ENCODE measurements at places on chromosomes 7 and 10.

GRCh38 chr10:97738616-97739015 lies 1.7 kb downstream of the ZFYVE27 start:
- no peak overlapping the region for H3K27ac ChIP-seq
- peak overlapping the region; percentile 69 for H3K4me3 ChIP-seq
- H3K4me1 ChIP-seq = peaks cover 19% of the 10 kb centered on the region
- H3K36me3 ChIP-seq = peaks cover 29% of the 10 kb centered on the region
- H3K27me3 ChIP-seq = no peaks in the 10 kb centered on the region
- no peak for DNase-seq

GRCh38 chr7:27205325-27206280 lies 5.7 kb upstream of the HOXA13 start:
- no peak for DNase-seq
- H3K27me3 ChIP-seq = no peaks in the 10 kb centered on the region
- H3K4me3 ChIP-seq = no peak overlapping the region
- H3K27ac ChIP-seq = no peak overlapping the region
- H3K4me1 ChIP-seq = peaks cover 1% of the 10 kb centered on the region

- H3K36me3 ChIP-seq = no peaks in the 10 kb centered on the region
- H3K27ac ChIP-seq = peak overlapping the region; percentile 47
- DNase-seq = peak; percentile 6
- H3K27me3 ChIP-seq = no peaks in the 10 kb centered on the region
- H3K4me1 ChIP-seq = peaks cover 11% of the 10 kb centered on the region
- H3K4me3 ChIP-seq = peak overlapping the region; percentile 62
Observed at GRCh38 chr10:101570428-101571270, 17.4 kb downstream of the POLL start.

GRCh38 chr7:78529392-78529791 lies 730.8 kb downstream of the PHTF2 start:
- H3K4me1 ChIP-seq = no peaks in the 10 kb centered on the region
- H3K36me3 ChIP-seq = no peaks in the 10 kb centered on the region
- DNase-seq = no peak
- H3K27me3 ChIP-seq = no peaks in the 10 kb centered on the region
- H3K27ac ChIP-seq = no peak overlapping the region
- no peak overlapping the region for H3K4me3 ChIP-seq

DNA sequence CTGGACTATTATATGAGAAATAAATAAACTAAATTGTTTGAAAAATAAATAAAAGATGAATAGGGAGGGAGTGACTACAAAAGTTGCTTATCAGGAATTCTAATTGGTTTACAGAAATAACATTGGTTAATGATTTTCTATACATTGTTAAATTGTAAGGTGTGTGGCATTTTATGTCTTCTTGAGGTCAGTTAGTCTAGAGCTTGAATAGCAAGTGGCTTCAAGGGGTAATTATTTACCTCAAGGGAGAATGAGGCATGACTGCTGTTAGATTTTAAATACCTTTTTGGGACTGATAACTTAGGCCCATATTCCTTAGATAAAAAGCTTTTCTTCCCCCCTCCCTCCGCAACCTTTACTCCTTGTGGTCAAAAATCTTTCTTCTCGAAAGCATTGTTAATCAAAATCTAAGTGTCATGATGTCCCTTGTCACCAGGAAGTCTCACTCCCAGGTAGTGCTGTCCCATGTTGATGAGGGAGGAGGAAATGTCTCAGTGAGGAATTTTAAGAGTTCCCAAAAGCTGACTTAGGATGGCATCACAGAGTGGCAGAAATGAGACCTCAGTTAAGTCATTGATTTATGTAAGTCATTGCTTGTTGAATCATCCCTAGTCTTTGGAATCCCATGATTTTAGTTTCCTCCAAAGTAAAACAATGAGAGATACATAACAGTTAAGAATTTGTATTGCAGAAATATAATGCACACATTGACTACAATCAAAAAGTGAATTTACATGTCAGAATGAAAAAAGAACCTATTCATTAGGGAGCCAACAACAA lies 71.5 kb downstream of the MAPK8 start:
- no peaks in the 10 kb centered on the region for H3K36me3 ChIP-seq
- no peaks in the 10 kb centered on the region for H3K27me3 ChIP-seq
- DNase-seq = no peak
- no peak overlapping the region for H3K4me3 ChIP-seq

DNA sequence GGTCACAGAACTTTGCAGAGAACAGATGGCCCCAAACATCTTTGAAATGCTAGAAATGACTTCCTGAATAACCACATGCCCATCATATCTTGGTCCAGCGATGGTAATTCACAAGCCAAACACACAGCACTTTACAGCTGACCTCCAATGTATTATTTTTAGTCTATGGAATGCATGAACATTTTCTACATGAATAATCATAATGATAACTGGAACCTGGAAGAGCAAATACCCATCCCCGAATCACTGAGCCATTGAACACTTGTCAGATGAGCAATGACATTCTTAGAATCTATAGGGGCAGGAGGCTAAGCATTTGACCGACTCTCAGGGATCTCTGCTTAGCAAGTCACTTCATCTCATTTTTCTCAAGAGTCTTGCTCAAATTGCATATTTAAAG lies 167.3 kb downstream of the CREB5 start:
- no peaks in the 10 kb centered on the region for H3K4me1 ChIP-seq
- H3K4me3 ChIP-seq = no peak overlapping the region
- no peaks in the 10 kb centered on the region for H3K36me3 ChIP-seq
- H3K27me3 ChIP-seq = peaks cover 84% of the 10 kb centered on the region
- DNase-seq = no peak

Measured in HCT116 (cell line).